ENCODE measurements at places on chromosomes 2 and 18.
A peak's percentile ranks its signal among the peaks of the same experiment; 100 is the strongest.

GRCh38 chr2:15776629-15776919 is 163.8 kb upstream of the MYCN start:
- no peak for DNase-seq

GRCh38 chr2:220419647-220420046 is 792.2 kb downstream of the SLC4A3 start:
- no peak for DNase-seq

DNA sequence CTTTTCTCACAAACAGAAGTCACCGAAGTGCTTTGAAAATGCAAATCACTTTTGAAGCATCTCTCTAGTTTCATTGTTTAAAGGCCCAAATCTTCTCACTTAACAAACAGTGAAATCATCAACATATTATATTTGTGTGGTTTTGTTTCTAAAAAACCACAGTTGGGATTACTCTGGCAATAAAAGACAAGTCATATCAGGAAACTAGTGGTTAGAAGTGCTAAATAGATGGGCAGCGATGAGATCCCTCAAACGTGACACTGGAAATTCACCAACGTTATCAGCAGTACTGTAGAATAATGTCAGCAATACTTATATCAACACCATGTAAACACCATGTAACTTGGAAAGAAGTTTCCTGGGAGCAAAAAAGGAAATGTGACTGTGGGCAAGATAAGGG is 893.5 kb downstream of the SUCLG1 start:
- DNase-seq, result no peak

- no peak for DNase-seq
These were observed 43.6 kb downstream of the VIT start for GRCh38 chr2:36740061-36740460.

DNA sequence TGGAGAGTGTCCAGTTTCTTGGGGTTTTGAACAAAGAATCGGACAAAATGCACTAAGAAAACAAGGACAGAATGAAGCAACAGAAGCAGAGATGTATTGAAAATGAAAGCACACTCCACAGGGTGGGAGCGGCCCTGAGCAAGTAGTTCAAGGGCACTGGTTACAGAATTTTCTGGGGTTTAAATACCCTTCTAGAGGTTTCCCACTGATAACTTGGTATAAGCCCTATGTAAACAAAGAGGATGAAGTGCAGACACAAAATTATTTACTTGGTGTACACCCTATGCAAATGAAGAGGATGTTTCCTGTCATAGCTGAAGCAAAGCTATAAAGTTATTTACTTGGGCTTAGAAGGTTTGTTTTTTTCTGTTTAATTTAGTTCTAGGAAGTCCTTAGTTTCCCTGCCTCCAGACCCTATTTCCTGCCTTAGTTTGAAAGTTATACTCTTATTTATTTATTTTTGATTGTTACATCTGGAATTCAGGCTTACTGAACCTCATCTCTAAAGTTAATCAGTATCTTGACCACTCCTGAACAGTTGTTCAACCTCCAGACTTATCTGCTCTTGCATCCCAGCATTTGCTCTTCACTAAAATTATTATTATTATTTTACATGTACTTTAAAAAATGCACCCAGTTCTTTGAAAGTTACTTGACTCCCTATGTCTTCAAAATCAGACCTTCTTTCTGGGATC is 193.5 kb downstream of the SPP2 start:
- no peak for DNase-seq

DNA sequence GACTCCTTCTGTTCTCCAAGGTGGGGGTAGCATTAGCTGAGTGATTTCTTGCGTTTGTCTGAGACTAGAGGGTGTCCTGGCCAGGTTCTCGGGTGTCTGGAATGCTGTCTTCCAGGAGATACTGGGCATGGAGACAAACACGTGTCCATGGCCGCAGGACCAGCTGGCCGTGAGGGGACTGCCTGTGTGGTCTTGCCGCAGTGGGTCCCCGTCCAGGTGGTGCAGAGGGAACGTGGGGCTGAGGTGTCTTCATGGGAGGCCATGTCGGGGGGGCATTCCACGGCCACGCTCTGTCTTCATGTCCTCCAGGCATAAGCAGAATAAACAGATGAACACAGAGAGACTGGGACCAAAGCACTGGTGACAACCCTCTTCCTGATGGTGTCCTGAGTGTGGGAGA is 66.6 kb downstream of the SMIM21 start:
- DNase-seq, result no peak

DNA sequence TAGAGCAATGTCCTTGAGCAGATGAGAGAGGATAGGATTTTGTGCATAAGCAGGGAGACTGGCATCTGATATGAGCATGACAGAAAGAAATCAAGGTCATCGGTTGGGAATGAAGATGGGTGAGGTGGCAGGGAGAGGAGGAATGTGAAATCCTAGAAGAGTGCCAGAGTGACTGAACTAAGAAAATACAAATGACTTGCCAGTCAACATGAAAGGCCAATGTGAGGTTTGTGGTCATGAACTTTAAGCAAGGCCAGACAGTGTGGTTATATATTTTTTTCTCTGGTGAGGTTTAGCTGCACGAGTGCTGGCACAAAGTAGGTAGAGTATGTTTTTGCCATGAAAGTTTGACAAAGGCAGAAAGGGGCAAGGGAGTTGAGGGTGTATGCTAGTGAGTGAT is 21.2 kb downstream of the QPCT start:
- DNase-seq, result no peak

- DNase-seq, result no peak
These were observed 101.0 kb upstream of the CTDP1 start for GRCh38 chr18:79578396-79579260.

GRCh38 chr2:36693825-36694224 is 2.7 kb upstream of the VIT start:
- DNase-seq, result no peak

GRCh38 chr2:74884118-74884762 is 50.3 kb downstream of the HK2 start:
- no peak for DNase-seq

DNA sequence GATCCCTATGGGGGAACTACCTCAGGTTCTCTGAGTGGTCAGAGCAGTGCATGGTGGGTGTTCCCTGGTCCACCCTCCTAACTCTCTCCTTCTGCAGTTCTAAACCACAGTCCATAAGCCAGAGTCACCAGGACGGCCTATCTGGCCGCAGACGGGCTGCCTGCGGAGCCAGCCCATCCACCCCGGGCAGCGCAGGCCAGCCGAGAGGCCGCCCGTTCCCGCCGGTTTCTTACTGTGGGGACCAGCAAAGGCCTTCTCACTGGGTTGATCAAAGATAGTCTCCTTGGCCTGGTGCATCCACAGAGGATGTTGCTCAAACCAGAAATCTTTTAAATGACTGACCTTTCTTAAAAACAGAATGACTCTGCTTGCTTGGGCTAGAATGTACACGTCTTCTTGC is 9.6 kb upstream of the CHST10 start:
- DNase-seq, result no peak

GRCh38 chr18:11040823-11041656 is 108.3 kb downstream of the PIEZO2 start:
- DNase-seq, result peak; percentile 62

GRCh38 chr2:239423551-239423950 is 22.7 kb upstream of the HDAC4 start:
- DNase-seq, result no peak

- DNase-seq, result no peak
These were observed 88.3 kb downstream of the ETAA1 start for GRCh38 chr2:67485431-67485830.

Measured in brain (organoid and tissue), 16 donors.